ACHN (cell line): ENCODE measurements at places on chromosomes 5 and 9.
A peak's percentile ranks its signal among the peaks of the same experiment; 100 is the strongest.

DNA sequence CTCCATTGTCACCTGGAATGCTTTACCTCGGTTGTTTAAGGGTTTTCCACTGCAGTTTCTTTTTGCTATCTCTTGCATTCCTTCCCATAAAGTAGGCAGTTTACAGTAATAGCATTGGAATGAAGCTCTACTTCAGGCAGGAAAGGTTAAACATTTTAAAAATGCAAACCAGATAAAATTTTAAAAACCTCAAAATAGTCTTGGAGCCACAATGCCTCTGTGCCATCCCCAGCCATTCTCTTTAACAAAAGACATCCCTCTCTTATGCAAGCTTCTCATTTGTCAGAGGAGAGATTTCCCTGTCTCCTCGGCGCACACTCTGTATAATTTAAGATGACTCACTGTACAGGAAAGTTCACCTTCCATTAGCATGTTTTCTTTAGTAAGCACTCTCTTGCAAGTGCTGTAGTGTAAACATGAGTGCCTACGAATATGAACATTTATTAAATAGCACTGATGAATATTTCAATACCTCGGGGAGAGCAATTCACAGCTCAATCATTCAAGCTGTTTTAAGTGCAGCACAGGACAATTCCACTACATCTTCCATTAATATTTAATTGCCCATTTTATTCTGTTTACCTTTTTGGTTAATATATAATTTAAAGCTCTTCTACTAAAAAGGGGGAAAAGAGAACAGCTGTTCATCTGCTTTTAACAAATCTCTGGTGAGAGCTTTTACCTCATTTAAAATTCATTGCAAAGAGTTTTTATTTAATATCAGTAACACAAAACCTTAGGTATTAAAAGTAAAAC, 343.6 kb downstream of the SPATA31D1 start:
- DNase-seq, result peak; percentile 44

- no peak for DNase-seq
These were observed 80.0 kb upstream of the OTULINL start for GRCh38 chr5:14501353-14502293.

- peak; percentile 12 for DNase-seq
These were observed 938 bp downstream of the NINJ1 start for GRCh38 chr9:93132946-93133680.

GRCh38 chr5:177365845-177366527, 8.3 kb downstream of the RGS14 start:
- DNase-seq, result no peak

DNA sequence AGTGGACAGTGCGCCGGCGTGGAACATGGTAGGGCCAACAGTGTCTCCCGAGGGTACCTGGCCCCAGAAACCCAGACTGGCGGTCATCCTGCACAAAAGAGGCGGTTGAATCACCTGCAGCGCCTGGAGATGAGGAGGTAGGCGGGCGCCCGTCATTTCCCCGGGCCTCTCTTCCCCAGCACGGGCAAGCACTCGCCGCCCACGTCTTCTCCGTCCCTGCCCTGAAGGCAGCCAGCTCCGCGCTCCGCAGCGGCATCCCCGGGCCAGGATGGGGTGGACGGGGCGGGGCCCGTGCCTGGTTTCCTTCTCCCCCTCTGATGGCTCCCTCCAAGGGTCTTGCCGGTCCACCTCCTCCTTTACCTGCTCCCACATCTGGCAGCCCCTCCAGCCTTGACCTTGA, 27.1 kb upstream of the N4BP3 start:
- no peak for DNase-seq

DNA sequence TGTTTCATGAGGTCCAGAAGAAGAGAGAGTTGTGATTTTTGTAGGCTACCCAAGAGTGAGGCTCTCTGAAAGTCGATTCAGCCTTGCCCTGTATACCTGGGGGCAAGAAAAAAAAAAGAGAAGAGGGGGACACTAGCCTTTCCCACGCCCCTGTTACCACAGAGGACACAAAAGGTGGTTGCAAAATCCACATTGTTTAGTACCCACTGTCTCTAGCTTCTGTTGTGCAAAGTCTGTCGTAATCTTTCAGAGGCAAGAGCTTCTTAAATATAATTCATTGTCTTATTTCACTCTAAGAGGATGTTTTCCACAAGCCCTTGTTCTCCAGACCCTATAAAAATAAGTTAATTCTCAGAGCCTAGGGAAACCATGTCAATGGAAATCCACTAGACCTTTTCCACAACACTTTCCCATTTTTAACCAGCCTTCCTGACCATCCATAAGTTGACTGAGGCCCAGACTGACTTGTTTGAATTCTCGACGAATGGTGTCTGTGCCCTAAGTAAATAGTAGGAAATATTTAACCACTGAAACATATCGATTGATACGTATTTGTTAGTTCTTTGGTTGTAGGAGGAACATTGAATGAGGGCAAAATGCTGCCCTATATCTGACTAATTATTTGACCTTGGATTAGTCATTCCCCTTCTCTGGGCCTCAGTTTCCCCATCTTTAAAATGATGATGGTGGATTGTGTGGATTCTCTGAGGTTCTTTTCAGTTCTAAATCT, 182.7 kb downstream of the PAPPA start:
- DNase-seq, result no peak

DNA sequence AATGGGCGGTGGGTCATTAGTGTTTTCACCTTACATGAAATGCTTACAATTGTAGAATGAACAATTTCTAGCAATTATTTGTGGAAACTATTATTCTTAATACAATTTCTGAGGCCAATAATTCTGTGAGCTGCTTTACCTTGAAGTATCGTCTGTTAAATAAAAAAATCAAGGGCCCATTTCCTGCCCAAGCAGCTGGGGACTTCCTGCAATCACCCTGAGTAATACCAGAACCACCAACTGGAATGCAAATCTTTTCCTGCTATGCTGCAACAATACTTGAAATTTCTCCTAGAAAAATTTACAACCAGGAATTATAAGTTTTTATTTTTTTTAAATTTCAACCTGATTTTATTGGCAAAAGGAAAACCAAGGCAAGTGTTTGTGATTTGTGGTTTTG, 52.6 kb downstream of the ADAMTS16 start:
- no peak for DNase-seq

DNA sequence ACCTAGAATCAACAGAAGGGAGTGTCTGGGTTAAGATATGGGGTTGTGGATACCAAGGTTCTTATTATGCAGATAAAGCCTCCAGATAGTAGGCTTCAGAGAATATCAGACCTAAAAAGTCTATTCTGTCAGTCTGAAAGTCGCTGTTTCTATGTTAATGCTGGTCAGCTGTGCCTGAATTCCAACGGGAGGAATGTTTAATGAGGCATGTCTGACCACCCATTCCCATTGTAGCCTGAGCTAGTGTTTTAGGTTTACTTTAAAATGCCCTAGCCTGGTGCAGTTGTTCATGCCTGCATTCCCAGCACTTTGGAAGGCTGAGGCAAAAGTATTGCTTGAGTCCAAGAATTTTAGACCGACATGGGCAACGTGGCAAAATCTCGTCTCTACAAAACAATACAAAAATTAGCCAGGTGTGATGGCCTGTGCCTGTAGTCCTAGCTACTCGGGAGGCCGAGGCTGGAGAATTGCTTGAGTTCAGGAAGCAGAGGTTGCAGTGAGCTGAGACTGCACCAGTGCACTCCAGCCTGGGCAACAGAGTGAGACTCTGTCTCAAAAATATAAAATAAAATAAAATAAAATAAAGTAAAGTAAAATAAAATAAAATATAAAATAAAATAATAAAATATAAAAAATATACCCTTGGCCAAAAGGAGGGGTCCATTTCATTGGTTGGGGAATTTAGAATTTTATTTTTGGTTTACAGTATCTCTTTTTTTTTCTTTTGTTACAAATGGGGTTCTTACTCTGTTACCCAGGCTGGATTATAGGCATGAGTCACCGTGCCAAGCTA, 7.8 kb upstream of the SOX30 start:
- DNase-seq, result no peak

- DNase-seq, result no peak
These were observed 11.8 kb upstream of the CRHBP start for GRCh38 chr5:76941000-76941399.

DNA sequence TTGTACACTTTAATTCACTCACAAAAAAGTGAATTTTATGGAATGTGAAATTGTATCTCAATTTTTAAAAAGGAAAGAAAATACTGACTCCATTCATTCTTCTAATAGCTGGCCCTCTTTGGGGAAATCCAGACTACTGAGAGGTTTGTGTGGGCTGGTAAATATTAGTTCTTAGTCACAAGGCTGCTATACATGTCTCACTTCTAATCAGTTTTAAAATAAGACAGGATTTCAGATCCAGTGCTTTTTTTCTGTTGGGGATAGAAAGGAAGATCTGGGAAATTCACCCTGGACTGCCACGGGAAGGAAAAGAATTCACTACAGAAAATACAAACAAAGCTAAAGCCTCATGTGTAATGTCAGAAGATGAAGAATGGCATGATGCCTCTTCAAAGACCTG, 32.7 kb upstream of the ADAMTSL1 start:
- no peak for DNase-seq

DNA sequence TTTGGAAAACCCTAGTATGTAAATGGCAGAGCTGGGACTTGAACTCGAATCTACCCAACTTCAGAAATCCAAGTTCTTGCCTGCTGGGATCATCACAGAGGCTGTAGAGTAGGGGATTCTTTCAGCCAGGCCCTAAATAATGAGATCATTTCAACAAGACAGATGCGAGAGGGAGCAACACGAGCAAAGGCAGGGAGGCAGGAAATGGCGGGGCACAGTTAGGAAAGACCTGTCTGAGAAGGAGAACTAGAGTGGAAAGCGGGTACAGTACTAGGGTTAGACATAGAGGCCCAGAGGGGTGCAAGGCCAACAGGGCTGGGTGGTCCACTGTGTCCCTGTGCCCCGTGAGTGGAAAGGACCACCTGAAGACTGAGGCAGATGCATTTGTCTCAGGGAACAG, 46.1 kb downstream of the MVB12B start:
- no peak for DNase-seq

DNA sequence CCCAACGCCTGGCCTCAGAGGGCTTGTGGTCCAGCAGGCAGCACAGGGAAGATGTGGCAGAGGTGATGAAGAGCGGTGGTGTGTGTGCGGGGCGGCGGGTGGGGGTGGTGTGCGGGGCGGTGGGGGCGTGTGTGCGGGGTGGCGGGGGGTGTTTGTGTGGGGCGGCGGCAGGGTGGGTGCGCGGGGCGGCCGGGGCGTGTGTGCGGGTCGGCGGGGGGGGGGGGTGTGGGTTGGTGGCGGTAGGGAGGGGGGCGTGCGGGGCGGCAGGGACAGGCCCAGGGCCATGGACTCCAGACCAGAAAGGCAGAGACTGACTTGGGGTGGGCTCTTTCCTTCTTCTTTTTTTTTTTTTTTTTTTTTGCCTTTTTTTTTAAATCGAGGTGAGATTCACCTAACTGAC, 4.5 kb upstream of the NACC2 start:
- DNase-seq, result no peak

DNA sequence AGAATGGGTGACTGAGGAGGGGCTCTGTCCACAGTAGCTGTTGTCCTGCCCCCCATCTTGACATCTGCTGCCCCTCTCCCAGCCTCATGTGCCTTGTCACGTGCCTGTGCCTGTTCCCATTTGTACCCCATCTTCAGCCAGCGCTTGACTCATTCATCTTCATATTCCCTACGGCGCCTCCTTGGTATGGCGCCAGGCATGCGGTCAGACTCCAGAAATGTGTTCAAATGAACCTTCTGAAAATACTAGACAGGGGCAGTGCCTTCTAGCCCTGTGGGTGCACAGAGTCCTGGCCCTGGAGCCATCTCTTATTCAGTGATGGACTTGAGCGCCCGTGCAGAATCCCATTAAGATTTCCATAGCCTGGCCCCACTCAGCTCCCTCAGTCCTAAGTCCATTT, 46.2 kb downstream of the CFAP77 start:
- DNase-seq, result no peak

- DNase-seq, result no peak
These were observed 62.1 kb downstream of the AOPEP start for GRCh38 chr9:94788570-94789105.

DNA sequence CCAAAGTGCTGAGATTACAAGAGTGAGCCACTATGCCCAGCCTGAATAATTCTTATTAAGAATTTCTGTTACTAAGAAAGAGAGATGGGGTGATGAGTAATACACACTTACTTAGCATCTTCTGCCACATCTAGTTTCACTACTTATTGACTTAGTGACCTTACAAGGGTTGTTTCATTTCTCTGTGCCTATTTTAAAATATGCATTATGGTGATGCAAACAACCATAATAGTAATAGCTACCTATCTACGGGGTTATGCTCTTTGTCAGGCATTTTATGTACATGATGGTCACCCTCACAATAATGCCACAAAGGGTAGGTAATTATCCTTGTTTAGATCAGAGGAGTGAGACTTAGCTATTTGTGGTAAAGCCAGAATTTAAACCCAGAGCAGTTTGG, 499.0 kb upstream of the SGCD start:
- no peak for DNase-seq

- peak; percentile 34 for DNase-seq
These were observed 64.7 kb downstream of the STK10 start for GRCh38 chr5:172123269-172123692.

GRCh38 chr9:134171316-134172197, 7.2 kb upstream of the RNU6ATAC start:
- no peak for DNase-seq

DNA sequence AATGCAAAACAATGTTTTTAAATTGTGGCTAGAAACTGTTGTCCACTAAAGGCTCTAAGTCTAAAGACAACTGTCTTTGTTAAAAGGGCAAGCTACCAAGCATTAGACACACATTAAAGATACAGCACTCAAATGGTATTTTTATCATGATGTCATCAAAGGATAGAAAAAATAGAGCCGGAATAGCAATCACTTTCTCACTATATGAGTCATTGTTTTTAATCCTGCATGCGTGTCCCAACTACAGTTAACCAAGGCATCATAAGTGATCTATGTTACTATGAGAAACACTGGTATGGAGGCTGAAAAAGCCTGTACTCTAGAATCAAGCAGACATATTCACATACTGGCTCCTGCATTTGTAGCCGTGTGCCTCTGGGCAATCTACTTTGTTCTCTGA, 1.9 kb upstream of the PJA2 start:
- DNase-seq, result peak; percentile 74
